ENCODE measurements at places on chromosomes 1 and 21.

- no peak for DNase-seq
Observed at GRCh38 chr1:81463936-81464837, 336.5 kb upstream of the ADGRL2 start.

- DNase-seq = no peak
Observed at GRCh38 chr1:234281826-234282489, 91.3 kb upstream of the COA6 start.

- no peak for DNase-seq
Observed at GRCh38 chr1:7406641-7407543, 364.2 kb upstream of the VAMP3 start.

- DNase-seq = no peak
Observed at GRCh38 chr1:204250428-204251030, 36.7 kb upstream of the GOLT1A start.

DNA sequence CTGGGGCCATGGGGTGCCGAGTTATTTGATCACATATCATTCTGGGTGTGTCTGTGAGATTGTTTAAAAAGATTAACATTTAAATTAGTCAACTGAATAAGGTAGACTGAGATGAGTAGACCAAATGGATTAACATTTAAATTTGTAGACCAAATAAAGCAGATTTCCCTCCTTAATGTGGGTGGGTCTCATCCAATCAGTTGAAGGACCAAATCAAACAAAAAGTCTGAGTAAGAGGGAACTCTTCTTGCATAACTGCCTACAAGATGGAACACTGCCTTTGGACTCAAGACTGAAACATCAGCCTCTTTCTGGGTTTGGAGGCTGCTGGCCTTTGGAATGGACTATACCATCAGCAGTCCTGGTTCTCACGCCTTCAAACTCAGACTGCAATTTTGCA, 17.0 kb upstream of the SNX7 start:
- DNase-seq = no peak

DNA sequence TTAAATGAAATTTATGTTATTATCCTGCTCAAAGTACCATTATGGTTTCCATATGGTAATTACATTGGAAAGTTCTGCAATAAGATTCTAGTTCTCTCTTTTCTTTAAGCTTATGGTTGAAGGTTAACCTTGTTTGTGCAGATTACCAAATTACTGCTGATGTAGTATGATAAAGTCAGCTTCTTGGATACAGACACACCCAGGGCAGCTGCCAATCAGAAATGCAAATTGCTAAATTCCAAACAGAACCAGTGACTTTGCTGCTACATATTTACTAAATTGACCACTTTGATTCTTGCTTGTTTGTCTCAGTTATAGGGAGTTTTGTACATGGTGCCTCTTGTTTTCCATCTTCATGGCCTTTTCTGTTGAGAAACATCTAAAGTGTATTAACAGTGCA, 26.5 kb downstream of the GNAT2 start:
- no peak for DNase-seq

- DNase-seq = no peak
Observed at GRCh38 chr1:52599236-52599635, 2.9 kb upstream of the GPX7 start.

DNA sequence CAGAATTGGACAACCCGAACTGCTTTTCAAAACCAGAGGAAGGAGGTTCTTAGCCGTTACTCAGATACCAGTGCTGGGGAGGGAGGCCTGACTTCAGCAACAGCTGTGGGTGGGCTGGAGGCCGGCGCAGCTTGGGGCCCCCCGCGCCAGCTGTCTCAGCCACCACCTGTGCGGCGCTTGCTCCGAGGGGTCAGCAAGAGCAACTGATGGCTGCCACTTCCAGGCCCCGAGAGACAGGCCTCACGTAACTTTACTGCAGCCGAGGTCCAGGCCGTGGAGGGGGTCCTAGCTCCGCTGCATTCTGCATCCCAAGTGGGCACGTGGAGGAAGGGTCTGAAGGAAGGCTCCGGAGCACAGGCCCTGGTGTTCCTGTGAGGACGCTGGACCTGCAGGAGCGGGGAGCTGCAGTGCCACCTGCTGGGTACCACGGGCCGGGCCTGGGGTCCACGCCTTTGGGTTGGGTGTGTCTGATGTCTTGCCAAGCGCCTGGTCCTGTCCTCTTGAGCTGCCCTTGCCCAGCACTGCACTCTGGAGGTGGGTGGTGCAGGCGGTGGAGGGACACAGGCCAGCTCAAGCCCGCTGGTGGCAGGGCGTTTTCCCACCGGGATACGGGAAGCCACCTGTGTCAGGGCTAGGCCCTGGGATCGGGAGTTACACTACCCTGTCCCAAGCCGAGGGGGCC, 9.8 kb downstream of the THAP3 start:
- peak; percentile 5 for DNase-seq

GRCh38 chr1:208551633-208552320, 307.6 kb upstream of the PLXNA2 start:
- DNase-seq = no peak

DNA sequence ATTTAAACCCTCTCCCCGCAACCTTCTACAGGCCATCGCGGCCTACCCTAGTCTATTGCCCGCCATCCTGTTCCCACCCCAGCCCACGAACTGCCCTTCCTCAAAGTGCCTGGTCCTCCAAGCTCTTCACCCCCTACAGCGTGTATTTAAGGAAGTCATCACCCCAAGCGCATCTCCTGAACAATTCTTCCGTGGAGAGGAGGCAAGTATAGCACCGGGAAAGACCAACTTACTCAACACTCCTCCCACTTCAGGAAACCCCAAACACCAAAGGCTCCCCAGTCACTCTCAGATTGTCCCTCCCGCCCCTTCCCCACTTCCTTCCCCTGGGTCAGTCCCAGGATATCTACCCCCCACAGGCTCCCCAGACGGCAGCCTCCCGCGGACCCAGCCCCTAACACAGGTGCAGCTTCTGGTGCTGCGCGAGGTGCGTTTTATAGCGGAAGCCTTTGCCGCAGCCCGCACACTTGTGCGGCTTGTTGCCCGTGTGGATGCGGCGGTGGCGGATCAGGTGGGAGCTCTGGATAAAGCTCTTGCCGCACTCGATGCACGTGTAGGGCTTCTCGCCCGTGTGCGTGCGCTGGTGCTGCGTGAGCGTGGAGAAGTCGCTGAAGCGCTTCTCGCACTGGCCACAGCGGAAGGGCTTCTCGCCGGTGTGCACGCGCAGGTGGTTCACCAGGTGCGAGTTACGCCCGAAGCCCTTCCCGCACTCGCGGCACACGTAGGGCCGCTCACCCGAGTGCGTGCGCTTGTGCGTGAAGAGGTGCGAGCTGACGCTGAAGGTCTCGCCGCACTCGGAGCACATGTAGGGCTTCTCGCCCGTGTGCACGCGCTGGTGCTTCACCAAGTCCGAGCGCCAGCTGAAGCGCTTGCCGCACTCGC, 25.5 kb downstream of the ZNF697 start:
- no peak for DNase-seq

DNA sequence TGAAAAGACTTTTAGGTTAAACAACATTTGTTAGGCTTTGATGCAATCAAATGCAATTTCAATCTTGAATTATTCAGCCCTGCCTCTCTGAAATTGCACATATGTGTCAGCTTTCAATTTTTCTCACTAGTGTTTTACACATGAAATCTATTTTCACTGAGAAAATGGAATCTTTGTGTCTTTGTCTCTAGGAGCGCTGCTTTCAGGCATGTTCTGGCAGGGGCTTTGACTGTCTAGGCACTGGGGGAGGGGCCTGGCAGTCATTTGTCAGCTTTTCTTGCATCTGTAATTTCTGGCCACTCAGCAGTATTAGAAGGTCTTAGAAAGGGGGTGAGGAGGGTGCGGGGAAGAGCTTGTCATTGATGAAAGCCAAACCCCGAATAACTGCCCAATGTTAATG, 264.4 kb downstream of the PTPRC start:
- no peak for DNase-seq

DNA sequence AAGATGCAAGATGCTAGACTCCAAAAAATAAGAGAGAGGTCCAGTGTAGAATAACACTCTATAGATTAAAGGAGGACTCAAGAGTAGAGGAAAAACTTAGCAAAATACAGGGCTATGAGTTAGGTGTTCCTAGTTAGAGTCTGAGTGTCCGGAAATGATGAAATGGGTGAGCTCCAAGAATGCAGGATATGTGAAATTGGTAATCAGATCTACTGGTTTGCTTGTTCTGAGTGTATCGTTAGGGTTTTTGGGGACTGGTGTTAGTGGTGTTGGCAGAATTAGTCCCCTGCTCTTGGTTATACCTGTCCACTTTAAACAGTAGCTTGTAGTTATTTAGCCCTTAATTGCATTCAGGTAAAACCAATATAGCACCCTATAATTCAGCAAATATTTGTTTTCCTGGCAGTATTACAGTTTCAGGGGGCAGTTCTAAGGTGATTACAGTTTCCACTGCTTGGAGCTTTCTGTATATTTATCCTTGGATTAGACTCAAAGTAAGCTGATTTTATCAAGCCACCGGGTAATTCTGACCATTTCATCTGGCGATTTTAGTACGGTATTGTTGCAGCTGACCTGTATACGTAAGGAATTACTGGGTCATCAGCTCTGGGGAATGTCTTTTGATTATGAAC, 332.7 kb downstream of the CHRM3 start:
- DNase-seq = no peak

- no peak for DNase-seq
Observed at GRCh38 chr1:26290882-26291261, 11.0 kb downstream of the SH3BGRL3 start.

DNA sequence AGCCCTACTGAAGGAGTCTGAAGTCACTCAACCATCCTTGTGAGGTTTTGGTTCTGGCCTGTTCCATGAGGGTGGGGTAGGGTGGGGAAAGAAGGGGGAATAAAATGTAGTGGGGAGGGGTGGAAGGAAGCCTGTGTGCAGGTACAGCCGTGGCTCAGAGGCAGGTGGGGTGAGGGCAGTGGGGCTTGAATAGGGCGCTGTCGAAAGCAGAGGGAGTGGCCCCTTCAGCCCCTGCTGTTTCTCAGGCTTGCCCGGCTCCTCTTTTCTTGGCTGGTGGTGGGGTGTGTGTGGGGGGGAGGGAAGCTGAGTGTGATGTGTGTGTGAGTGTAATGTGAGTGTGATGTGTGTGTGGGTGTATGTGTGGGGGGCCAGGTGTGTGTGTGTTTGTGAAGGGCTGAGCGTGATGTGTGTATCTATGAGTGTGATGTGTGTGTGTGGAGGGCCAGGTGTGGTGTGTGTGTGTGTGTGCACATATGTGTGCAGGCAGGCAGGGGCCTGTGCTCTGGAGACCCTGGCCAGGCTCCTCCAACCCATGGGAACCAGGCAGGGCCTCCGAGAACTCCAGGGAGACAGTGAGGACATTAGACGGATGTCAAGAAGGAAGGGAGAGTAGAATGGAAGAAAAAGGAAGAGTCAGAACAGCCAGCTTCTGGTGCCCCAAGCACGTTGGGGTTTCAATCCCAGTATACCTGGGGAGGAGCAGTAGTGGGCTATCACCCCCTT, 9.0 kb downstream of the SOX13 start:
- no peak for DNase-seq

DNA sequence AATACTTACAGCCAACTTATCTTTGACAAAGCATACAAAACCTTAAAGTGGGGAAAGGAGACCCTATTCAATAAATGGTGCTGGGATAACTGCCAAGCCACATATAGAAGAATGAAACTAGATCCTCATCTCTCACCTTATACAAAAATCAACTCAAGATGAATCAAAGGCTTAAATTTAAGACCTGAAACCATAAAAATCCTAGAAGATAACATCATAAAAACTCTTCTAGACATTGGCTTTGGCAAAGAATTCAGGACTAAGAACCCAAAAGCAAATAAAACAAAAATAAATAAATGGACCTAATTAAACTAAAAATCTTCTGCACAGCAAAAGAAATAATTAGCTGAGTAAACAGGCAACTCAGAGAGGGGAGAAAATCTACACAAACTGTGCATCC, 335.6 kb upstream of the PBX1 start:
- DNase-seq = no peak

DNA sequence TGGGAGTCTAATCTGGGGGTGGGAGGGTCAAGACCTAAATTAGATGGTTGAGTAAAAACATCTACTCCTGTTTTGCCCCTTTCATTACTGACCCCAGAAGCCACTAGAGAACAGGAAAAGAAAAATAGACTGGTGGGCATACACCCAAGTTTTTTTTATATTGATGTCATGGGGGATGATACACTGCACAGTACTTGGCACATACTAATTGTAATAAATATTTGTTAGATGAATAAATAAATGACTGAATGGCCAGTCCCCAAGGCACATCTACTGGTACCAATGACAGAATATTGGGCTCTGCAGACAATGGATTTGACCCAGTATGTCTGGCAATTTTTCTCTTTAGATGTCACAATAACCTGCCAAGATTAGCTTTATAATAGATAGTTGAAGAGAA, 36.8 kb upstream of the PTBP2 start:
- no peak for DNase-seq

DNA sequence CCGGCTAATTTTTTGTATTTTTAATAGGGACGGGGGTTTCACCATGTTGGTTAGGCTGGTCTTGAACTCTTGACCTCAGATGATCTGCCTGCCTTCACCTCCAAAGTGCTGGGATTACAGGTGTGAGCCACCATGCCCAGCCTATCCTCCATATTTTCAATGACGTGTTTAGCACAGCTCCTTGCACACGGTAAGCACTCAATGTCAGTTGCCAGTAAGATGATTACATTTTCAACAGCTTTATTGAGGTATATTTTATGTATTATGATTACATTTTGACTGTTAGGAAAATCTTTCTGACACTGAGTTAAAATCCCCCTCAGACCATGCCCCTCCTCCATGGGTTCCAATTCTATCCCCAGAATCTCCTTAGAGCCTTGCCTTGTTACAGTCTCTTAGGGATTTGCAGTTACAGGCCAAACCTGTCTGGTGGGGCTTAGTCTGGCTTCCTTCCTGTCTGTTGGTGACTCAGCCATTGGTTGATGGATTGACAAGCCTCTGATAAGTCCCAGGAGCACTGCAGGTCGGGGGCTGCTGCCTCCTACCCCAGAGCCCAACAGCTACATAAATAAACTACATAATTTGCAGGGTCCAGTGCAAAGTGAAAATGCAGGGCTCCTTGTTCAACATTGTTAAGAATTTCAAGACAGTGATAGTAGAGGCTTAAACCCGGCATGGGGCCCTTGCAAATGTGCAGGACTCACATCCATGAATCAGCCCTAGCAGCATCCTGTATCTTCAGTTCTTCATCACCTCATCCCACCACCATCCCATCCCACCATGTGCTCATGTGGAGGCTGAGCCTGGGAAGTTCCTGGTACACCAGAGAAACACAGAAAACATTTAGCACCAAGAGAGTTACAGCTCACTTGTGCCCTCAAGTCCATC, 23.4 kb downstream of the COA7 start:
- peak; percentile 17 for DNase-seq
